ENCODE measurements at places on chromosomes 12 and 14.

DNA sequence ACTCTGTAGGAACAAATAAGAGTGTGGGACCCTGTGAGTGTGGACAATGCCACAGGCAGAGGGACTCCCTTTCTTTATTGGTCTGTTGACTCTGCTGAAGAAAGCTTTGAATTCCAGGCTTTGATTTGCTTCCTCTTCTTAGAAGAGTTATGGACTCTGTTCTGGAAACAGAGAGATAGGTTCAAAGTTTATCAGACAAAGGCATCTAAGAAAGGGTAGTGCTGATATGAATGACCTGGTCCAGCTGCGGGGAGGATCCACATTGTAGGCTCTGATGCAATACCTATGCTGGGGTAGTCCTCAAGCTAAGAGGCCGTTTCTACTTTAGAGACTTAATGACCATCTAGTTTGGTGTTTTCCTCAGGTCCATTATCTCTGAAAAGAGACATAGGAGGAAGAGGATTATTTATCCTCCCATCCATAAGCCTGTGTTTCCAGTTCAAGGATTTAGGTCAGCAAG is 10.7 kb upstream of the IKZF4 start:
- no peak for DNase-seq

DNA sequence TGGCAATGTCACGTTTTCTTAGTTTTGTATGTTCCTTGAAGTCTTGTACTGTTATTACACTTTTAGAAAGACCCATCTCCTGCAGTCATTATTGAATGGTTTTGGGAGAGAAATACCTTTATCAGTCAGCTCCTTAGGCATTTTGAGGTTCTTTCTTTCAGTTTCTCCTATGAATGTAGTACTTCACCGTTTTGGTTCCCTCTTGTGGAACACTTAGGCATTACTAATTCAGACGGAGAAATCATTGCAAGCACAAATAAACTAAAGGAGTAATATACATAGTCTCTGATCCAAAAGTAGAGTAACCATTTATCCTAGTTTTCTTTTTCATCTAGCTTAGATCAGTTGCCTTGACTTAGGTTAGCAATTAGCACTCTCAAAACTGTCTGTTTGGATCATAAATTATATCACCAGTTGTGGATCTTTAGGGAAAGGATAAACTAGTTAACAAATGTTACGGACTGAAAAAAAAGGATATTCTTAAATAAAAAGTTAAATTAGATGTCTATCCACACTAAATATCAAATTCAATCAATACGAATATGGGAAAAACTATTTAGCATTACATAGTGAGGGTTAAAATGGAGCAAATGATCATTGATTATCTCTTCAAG is 1538.3 kb upstream of the SEL1L start:
- peak; percentile 0 for DNase-seq

DNA sequence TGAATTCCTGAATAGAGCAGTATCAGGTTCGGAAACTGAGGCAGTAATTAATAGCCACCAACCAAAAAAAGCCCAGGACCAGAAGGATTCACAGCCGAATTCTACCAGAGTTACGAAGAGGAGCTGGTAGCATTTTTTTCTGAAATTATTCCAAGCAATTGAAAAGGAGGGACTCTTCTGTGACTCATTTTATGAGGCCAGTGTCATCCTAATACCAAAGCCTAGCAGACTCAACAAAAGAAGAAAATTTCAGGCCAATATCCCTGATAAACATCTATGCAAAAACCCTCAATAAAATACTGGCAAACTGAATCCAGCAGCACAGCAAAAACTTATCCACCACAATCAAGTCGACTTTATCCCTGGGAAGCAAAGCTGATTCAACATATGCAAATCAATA is 202.3 kb upstream of the SLC16A7 start:
- DNase-seq: no peak

- no peak for DNase-seq
Observed at GRCh38 chr14:87170179-87170578, 822.8 kb downstream of the GALC start.

- no peak for DNase-seq
Observed at GRCh38 chr12:120711411-120711810, 1.2 kb downstream of the UNC119B start.

DNA sequence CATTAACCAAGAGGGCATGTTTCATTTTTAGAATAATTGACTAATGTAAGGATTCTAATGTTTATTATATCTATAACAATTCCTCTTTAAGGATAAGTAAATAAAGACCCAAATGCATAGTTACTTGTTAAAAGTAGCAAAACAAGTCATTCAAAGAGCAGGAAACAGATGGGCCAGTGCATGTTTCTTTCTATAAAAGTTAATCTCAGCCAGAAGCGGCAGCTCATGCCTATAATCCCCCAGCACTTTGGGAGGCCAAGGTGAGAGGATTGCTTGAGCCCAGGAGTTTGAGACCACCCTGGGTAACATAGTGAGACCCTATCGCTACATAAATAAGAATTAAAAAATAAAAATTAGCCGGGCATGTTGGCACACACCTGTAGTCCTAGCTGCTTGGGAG is 391.0 kb upstream of the RGS6 start:
- no peak for DNase-seq

- no peak for DNase-seq
Observed at GRCh38 chr14:91363776-91364523, 53.7 kb downstream of the CCDC88C start.

GRCh38 chr12:40648519-40648918 is 43.7 kb upstream of the CNTN1 start:
- DNase-seq: no peak

DNA sequence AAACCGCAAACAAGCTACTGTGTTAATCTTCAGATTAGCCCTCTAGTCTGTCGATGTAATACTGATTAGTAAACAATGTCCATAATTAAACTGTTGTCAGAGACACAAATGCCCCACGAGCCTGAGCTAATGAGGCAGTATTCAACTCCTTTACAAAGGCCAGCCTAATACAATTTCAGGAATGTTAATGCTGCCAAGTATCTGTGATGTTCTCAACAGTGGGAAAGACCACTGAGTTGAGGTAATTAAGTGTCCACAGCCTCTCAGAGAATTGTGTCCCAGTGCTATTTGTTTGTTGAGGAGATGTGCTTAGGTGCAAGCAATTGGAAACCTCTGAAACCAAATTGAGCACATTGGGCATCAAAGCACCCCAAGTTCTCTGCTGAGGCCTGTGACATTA is 139.4 kb upstream of the CDKN3 start:
- no peak for DNase-seq

GRCh38 chr12:122917507-122918121 is 21.7 kb upstream of the VPS37B start:
- DNase-seq: no peak

All from fibroblast of skin of left biceps (primary cell).